MV-4-11 (cell line): ENCODE measurements at places on chromosomes 6 and 20.
A peak's percentile ranks its signal among the peaks of the same experiment; 100 is the strongest.

- DNase-seq = no peak
Measured at GRCh38 chr20:37878835-37879599, 23.9 kb upstream of the VSTM2L start.

DNA sequence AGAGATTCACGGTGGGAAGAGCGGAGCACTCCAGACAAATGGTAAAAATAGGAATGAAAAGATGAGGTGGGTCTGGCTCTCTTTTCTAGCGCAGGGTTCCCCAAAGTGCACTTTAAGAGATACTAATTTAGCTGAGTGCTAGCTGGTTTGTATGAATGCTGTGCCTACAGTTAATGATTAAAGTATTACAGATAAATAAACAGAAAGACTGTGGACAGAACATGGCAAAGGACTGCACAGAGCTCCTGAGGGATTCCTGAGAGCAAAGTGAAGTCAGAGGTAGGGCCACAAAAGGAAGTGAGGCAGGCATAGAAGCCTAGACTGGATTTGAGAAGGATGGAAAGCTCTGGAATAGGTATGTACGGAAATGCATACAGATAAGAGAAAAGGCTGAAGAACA lies 114.5 kb downstream of the INSM1 start:
- DNase-seq = no peak

GRCh38 chr20:21234324-21234723 lies 68.8 kb upstream of the XRN2 start:
- DNase-seq = no peak

GRCh38 chr6:107665382-107665781 lies 158.7 kb downstream of the SCML4 start:
- no peak for DNase-seq

DNA sequence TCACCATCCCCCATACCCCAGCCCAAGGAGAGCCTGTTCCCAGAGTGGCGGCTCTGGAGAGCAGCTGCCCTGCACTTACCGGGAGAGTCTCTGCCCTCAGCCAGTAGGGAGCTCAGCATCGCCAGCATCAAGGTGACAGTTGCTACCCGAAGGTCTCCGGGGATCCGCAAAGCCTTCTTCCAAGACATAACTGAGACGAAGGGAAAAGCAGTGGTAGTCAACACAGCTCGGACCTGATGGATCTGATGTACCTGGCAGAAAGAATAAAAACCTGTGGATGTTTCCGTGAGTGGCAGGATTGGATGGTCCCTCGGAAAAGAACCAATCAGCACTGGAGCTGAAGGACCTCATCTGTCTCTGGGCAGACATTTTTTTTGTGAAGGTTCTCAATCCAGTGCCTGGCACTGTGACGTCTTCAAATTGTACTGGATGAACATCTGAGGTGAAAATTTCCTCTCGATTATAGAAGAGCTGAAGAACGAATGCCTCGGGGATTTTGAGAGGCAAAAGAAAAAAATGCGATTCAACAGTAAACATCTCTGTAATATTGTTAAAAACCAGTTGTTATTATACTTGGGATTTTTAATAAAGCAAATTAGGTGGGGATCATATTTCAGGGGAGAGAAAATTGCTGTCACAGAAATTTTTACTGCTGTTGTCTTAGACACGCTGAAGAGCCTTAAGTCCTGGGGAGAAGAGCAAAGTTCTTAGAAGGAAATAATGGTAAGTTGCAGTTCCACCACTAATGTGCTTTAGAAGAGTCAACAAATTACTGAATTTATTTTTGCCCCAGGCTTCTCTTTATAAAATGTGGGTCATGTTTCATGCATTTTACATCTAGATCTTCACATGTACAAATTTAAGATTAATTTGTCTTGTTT lies at the start of gene HLA-DQB1:
Gene HLA-DQB1, minus strand, starts transcription at position 238 of the 881 bp plus-strand sequence. Its CDS starts 50 bp downstream, at position 188.
- DNase-seq = peak; percentile 49

GRCh38 chr6:35280903-35281302 lies 16.7 kb upstream of the DEF6 start:
- no peak for DNase-seq

- DNase-seq = no peak
Measured at GRCh38 chr6:129493354-129493902, 216.5 kb downstream of the ARHGAP18 start.
